Stimulated activated CD8-positive, alpha-beta memory T cell treated with anti-CD3 and anti-CD28 coated beads, Interleukin-4, amount 100 ng/mL, for 24 hours (primary cell): ENCODE measurements at places on chromosomes 2 and 18.

DNA sequence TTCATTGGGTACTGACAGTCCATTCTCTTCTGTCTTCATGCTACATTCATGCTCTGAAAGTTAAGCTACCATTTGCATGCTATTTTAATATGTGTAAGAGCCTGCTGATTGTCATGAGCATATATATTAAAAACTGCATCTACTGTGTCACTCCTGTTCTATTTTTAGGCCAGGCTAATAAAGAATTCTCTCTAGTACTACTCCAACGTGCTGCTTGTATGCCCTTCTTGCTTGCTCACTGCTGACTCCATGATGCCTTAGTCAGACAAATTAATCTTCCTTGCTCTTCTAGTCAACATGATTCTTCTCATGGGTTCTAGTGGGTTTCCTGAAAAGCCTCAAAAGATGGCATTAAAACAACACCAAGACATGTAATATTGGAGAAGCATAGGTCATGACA lies 1600.1 kb downstream of the DPP10 start:
- DNase-seq = no peak

- DNase-seq = no peak
These were observed 124.4 kb upstream of the SETBP1 start for GRCh38 chr18:44556296-44556695.

GRCh38 chr2:192357217-192357616 lies 162.5 kb upstream of the TMEFF2 start:
- DNase-seq = no peak

DNA sequence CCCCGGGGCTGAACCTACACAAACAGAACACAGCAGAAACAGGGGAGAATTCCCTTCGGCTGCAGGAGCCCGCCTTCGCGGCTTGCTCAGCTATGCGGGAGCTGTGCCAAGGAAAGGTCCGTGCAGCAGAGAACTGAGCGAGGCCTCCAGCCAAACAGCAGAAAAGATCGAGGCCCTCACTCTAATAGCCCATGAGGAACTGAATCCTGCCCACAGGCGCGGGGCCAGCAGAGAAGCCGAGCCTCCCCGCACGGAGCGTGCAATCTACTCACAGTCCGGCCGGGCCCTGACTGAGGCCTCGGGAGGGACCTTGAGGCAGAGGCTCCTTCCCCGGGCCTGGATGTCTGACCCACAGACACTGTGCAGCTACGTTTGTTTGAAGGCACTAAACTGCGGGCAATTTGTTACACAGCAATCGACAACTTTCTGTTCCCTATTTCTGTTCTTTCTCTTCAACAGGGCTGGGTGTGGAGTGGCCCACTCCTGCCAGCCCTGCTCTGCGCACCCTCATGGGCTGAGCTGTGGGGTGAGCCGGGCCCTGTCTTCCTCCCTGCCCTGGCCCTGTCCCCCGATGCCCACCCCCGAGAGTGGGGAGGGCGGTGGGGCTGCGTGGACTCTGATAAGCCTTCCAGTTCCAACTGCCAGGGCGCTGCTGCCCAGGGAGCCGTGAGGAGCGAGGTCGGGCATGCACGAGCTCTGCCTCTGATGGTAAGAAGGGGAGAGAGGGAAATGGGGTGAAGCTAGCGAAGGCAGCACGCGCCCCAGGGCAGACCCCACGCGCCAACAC lies 13.7 kb downstream of the HES6 start:
- DNase-seq = no peak

DNA sequence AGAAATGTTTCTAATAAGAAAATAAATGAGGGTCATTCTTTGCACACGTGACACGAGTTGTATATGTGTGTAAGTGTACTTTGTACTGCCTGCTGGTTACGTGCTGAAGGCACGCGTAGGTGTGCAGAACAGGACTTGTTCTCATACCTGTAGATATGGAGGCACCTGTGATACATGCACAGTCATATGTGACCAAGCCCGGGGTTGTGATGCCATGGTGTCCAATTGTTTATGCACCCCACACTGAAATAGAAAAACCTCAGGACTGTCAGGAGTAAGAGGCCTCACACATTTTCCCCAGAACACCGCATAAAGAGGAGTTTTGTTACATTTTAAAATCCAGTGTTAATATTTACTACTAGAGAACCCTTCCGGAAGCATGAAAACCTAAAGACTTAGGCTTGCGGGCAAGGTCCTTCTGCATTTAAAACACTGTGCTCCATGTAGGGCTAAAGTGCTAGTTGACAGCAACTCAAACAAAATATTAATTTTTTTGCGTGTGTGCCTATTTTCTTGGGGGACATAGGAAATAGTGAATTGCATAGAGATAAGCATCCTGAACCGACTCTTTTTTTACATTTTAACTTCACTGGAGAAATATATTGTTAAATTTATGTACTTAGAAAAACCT lies 9.3 kb downstream of the TSHZ1 start:
- no peak for DNase-seq

GRCh38 chr2:196054631-196055030 lies 14.0 kb downstream of the DNAH7 start:
- DNase-seq = no peak

DNA sequence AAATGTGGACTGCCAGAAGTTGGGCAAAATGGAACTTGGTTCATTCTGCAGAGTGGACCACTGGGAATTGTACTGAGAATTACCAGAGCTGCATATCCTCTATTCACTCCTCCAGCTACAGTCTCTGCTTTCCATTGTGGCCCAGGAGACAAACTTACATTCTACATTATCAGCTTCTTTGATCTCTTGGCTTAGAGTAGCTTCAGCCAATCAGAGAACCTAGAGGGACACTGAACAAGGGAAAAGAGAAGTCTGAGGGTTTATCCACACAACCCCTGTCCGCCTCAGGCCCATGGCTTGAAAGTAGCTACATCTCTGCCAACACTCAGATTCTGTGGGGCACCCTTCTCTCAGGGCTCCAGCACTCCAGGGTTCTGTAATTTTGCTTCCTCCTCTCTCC lies 251.1 kb downstream of the TRIB2 start:
- DNase-seq = no peak

DNA sequence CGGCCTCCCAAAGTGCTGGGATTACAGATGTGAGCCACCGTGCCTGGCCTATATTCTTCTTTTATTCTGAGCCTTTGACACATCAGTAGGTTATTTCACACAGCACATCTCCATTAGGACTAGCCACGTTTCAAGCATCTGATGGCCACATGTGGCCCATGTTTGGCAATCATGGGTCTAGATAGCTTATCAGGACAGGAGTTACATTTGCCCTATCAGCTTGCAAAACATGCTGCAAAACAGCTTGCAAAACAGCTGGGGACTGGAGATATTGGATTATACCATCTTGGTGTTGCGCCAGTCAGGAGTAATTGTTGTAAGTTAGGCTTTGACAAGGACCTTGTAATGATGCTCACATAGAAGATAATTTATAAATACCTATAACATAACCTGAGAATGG lies 94.9 kb downstream of the GBX2 start:
- DNase-seq = no peak

GRCh38 chr2:224211181-224211480 lies 172.0 kb upstream of the SERPINE2 start:
- no peak for DNase-seq

DNA sequence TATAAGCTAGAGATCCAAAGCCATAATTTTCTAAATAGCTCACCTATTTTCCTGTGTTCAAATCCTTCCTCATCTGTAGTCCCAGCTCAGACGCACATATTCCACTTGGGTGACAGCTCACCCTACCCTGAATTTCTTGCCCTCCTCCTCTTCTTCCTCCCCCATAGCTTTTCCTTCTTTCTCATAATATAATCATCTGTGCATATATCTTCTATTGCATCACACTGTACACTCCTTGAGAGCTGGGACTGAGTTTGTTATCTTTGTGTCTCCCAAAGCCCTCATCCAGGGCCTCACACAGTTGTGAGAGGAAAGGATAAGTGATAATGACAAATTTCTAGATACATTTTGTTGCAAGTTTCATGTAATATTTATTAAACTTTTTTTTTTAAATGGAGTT lies 55.9 kb upstream of the RTN4 start:
- DNase-seq = no peak

GRCh38 chr18:6939972-6940371 lies 177.6 kb downstream of the LAMA1 start:
- DNase-seq = no peak

DNA sequence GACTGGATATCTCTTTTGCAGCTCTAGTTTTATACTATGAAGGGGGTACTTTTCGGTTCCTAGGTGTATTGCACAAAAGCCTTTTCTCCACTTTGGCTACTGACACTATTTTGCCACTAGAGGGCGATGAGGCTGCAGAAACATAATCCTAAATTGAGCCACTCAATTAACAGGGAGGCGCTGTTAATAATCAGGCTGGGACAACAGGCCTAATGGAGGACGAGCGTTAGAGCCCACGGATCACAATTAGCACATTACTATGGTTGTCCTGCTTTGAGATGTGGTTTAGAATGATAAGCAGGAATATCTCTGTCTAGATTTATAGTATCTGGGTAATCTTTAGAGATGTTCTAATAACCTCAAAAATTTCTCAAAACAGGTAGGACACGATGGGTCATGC lies 62.2 kb upstream of the PMAIP1 start:
- DNase-seq = peak; percentile 11
